ENCODE measurements at places on chromosomes 2 and 18.
A peak's percentile ranks its signal among the peaks of the same experiment; 100 is the strongest.

- no peak for DNase-seq
- no peaks in the 10 kb centered on the region for H3K27me3 ChIP-seq
- no peaks in the 10 kb centered on the region for H3K4me1 ChIP-seq
- H3K36me3 ChIP-seq: no peaks in the 10 kb centered on the region
- H3K27ac ChIP-seq: no peak overlapping the region
Measured at GRCh38 chr2:145546091-145546490, 1026.2 kb upstream of the ZEB2 start.

DNA sequence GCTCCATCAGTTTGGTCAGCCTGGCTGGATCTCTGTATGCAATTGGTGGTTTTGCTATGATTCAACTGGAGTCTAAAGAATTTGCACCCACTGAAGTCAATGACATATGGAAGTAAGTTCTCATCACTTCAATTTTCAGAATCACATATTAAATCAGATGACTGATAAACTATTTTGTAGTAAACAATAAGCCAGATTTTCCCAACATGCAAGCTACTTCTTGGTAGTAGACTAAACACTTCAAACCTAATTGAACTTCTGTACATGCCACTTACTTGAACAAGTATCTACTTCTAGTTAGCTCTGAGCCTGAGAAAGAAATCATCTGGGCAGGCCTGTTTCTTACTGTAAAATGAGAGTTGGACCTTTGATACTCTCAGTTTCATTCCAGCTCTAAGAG is 11.4 kb downstream of the KLHL41 start:
- H3K27me3 ChIP-seq: no peaks in the 10 kb centered on the region
- H3K36me3 ChIP-seq: no peaks in the 10 kb centered on the region
- H3K4me3 ChIP-seq: no peak overlapping the region
- no peak overlapping the region for H3K27ac ChIP-seq
- no peaks in the 10 kb centered on the region for H3K4me1 ChIP-seq
- DNase-seq: no peak

- no peak overlapping the region for H3K4me3 ChIP-seq
- no peak for DNase-seq
- H3K4me1 ChIP-seq: no peaks in the 10 kb centered on the region
- no peaks in the 10 kb centered on the region for H3K36me3 ChIP-seq
- no peaks in the 10 kb centered on the region for H3K27me3 ChIP-seq
- no peak overlapping the region for H3K27ac ChIP-seq
Measured at GRCh38 chr2:142754182-142754581, 123.3 kb upstream of the KYNU start.

DNA sequence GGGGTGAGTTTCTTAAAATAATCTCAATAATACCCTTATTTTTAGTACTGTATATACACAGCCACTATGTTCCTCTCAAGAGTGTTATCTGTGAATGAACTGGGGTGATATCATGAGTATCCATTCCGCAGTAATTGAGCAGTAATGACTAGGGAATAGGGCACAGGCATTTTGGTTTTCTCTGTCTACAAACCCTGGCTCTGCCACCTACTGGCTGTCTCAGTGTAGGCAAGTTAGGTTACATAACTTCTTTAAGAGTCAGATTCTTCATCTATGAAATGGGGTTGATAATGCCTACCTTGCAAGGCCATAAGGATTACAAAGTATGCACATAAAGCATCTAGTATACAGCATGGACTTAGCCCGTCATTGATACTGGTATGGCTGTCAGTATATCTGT is 555.8 kb downstream of the NRXN1 start:
- no peaks in the 10 kb centered on the region for H3K4me1 ChIP-seq
- no peaks in the 10 kb centered on the region for H3K27me3 ChIP-seq

DNA sequence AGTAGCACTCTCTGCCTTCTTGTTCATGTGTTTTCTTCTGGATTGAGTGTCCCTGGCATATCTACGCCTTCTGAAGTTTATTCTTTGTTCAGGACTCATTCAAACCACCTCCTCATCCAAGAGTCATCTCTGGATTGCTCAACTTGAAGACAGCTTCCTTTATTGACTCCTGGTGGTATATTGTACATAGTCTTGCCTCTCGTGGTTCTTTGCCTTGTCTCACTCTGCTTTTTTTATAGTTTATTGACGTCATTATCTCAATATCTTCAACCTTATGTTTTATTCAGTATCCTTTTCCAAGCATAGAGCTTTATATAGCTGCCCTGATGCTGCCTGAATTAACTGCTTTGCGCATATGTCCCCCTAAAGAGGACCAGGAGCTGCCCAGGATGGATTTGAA is 161.7 kb downstream of the INSIG2 start:
- no peak overlapping the region for H3K27ac ChIP-seq
- no peak for DNase-seq
- H3K4me3 ChIP-seq: no peak overlapping the region
- H3K4me1 ChIP-seq: peaks cover 29% of the 10 kb centered on the region
- H3K27me3 ChIP-seq: no peaks in the 10 kb centered on the region
- H3K36me3 ChIP-seq: no peaks in the 10 kb centered on the region

DNA sequence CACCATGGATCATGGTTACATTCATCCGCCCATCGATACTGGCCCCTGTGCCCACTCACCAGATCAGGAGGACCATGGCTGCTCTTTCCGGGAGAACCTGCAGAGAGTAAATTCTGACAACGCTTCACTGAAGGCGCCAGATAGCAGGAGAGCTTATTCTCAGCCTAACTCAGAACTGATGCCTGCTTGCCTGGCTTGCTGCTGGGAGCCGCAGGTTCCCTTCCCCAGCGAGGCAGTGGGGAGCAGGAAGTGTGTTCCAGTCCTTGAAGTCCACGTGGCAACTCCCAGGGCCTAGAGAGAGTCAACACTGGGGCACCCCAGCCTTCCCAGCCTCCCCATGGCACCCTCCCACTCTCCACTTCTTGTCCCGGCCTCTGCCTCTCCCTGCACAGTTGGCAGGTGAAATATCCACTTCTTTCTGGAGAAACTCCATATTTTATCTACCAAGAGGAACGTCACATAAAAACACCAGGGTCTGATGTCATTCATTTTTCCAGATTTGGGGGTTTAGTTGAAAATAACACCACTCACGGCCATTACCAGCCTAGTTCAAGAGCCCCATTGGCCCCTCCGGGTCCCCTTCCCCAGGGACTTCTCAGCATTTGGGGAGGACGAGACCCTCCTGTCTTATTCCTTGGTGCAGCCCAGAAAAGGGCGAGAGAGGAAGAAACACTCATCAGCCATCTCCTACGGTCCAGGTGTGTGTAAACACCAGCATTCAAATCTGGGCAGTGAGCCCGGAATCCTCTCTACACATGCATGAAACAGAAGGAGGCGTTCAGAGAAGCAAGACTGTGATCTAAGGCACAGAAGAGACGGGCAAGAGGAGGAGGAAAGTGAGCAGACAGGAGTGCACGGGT is 3.5 kb upstream of the TUBB6 start:
- H3K4me1 ChIP-seq: peaks cover 15% of the 10 kb centered on the region
- H3K27me3 ChIP-seq: peaks cover 52% of the 10 kb centered on the region
- no peak overlapping the region for H3K4me3 ChIP-seq
- H3K27ac ChIP-seq: no peak overlapping the region
- no peaks in the 10 kb centered on the region for H3K36me3 ChIP-seq

DNA sequence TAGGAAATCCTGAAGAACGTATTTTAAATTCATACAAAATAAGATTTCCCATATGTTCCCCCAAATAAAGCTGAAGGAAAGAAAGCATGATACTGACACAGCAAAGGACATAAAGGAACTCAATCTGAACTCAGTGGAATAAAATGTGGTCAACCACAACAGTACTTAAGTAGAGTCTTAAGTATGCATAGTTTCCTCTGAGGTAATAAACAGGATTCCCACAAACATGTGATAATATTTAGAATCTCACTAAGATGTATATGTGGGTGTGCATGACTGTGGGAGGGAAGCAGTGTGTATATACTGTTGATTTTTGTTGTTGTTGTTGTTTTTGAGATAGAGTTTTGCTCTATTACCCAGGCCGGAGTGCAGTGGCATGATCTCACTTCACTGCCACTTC is 69.3 kb downstream of the NOL10 start:
- no peaks in the 10 kb centered on the region for H3K4me1 ChIP-seq
- H3K27me3 ChIP-seq: no peaks in the 10 kb centered on the region
- H3K36me3 ChIP-seq: no peaks in the 10 kb centered on the region
- no peak overlapping the region for H3K27ac ChIP-seq

DNA sequence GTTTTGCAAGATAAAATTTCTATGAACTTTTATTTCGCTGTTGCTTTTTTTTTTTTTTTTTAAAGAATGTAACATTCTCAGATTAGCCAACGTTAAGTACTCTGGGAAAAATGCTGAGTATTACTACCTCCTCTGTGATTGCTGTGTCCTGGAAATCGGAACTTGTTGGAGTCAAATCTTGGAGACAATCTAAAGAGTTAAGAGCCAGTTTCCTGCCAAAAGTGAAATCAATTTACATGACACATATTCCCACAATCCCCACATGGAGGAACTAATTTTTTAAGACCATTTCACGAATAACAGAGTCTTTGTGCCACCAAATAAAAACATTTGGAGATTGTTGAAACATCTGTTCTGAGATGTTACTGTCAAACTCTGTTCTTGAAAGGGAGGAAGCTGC is 127.8 kb downstream of the MEP1B start:
- H3K4me3 ChIP-seq: no peak overlapping the region
- no peaks in the 10 kb centered on the region for H3K27me3 ChIP-seq
- DNase-seq: no peak
- no peaks in the 10 kb centered on the region for H3K4me1 ChIP-seq
- H3K27ac ChIP-seq: no peak overlapping the region

- peaks cover 4% of the 10 kb centered on the region for H3K36me3 ChIP-seq
- no peaks in the 10 kb centered on the region for H3K27me3 ChIP-seq
- peak; percentile 10 for DNase-seq
- H3K4me1 ChIP-seq: peaks cover 31% of the 10 kb centered on the region
- H3K4me3 ChIP-seq: no peak overlapping the region
- H3K27ac ChIP-seq: no peak overlapping the region
Measured at GRCh38 chr18:54386043-54386442, 28.3 kb downstream of the C18orf54 start.

DNA sequence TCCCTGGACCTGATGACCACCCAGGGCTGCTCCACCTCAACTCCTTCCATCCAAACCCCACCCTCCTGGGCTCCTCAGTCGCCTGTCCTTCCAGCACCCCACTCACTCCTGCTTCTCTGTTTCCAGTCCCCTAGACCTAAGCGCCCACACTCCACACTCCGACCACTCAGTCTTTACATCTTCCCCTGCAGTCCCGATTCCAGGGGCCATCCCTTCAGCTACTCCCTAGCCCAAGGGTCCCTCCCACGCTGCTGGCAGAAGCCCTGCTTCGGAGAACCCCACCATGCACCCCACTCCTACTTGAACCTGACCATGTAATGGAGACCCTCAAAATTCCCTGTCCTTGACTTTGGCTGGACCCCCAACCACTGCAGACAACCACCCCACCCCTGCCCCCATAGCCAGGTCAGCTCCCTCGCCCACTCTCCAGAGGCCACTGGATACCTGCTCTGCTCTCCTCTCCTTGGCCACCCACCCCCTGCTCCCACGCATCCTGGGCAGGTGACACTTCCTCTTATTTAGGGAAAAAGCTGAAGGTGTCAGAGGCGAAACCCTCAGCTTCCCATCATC is 28.2 kb downstream of the EMX1 start:
- peaks cover 8% of the 10 kb centered on the region for H3K4me1 ChIP-seq
- no peaks in the 10 kb centered on the region for H3K27me3 ChIP-seq

- H3K27me3 ChIP-seq: no peaks in the 10 kb centered on the region
- H3K36me3 ChIP-seq: no peaks in the 10 kb centered on the region
- H3K4me1 ChIP-seq: no peaks in the 10 kb centered on the region
- no peak overlapping the region for H3K27ac ChIP-seq
Measured at GRCh38 chr18:75273817-75274216, 63.2 kb downstream of the TSHZ1 start.

GRCh38 chr2:69639266-69639665 is 4.3 kb downstream of the AAK1 start:
- peak; percentile 15 for DNase-seq
- no peaks in the 10 kb centered on the region for H3K36me3 ChIP-seq
- H3K4me3 ChIP-seq: no peak overlapping the region
- no peak overlapping the region for H3K27ac ChIP-seq
- H3K4me1 ChIP-seq: peaks cover 27% of the 10 kb centered on the region

DNA sequence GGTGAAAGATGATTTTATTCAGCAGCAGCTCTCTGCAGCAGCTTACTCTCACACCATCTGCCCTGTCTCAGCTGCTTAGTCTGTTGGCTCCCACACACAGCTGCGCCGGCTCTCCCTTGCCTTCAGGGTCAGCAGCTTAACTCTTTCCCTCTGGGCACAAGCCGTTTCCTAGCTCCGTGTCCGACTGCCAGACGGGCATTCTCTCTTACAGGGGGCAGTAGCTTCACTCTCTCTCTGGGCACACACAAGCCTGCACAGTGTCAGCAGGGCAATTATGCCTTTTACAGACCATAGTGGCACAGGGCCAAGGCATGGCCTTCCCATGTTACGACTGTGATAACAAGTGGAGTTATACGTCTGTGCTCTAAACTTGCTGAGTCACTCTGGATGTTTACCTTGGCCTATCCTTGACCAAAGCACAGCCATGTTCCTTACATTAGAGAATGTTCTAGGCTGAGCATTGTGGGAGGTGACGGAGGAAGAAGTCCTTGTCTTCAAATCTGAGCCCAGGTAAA is 31.7 kb downstream of the PCARE start:
- H3K27me3 ChIP-seq: no peaks in the 10 kb centered on the region
- H3K27ac ChIP-seq: no peak overlapping the region
- H3K4me3 ChIP-seq: no peak overlapping the region
- DNase-seq: no peak
- no peaks in the 10 kb centered on the region for H3K36me3 ChIP-seq

DNA sequence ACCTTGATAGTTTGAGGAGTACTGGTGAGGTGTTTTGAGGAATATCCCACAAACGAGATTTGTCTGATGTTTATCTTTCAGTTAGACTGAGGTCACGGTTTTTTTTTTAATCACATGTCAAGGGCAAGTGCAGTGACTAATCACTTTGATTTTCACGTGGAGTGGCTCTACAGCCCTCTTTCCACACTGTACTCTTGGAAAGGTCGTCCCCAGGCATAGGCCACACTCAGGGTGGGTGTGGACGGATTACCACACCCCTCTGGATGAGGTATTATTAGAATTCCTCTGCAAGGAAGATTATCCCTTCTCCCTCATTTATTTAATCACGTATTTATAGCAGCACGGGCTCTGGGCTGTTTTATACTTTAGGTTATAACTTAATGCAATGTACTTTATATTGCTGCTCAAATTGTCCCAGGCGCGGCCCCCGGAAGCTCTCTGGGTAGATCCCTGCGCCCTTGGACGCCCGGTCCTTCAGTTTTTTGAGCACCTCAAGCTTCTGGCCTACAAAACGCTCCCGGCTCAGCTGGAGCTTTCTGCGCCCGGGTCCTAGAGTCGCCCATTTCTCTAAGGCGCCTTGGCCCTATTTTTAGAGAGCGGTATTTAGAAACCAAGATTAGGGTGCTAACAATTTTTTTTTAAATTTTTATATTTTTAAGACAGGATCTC is 515 bp upstream of the PLEKHB2 start:
- no peaks in the 10 kb centered on the region for H3K36me3 ChIP-seq
- DNase-seq: no peak

DNA sequence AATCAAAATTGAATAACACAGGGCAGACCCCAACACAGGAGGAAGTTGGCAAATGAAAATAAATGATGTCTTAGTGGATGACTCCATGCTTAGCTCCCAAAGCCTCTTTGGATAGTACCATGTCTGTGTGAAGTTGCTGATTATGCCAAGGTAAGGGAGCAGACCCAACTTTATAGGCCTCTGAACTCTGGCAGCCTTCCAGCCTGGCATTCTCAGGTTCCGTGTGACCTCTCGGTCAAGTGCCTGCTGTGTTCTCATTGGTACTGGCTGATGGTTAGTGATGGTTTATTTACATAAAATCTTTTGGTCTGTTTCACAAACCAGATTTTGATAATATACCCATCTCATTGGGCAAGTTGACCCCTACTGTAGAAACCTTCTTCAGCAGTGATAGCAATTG is 112.2 kb upstream of the TTC39C start:
- no peak for DNase-seq
- H3K4me1 ChIP-seq: no peaks in the 10 kb centered on the region
- no peaks in the 10 kb centered on the region for H3K27me3 ChIP-seq
- H3K4me3 ChIP-seq: no peak overlapping the region
- H3K36me3 ChIP-seq: no peaks in the 10 kb centered on the region
